Activated gamma-delta T cell treated with anti-CD3 and anti-CD28 coated beads, Interleukin-2, amount 50 U/mL, for 16 hours (primary cell): ENCODE measurements at places on chromosomes 7 and 10.

- no peak for DNase-seq
These were observed 87.1 kb downstream of the SLC16A9 start for GRCh38 chr10:59622320-59623132.

DNA sequence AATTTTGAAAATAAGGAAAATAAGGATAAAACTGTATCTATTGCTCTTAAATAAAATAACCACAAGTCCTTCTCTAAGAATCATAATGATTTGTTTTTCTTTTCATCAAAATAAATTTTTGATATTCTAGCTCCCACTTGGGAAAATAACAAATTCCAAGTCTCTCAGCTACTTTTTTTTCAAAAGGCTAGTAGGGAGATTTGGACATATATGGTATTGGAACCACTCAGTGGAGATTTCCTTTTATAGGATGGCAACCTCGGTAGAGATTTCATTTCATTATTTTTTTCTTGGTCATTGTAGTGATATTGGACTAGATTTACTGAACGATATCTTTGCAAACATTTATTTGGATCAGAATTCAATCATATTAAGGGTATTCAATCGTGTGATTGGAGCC is 69.5 kb upstream of the PRKG1 start:
- DNase-seq: no peak

- no peak for DNase-seq
These were observed 407.6 kb downstream of the GLRX3 start for GRCh38 chr10:130543794-130544193.

GRCh38 chr7:16960337-16960965 is 78.7 kb upstream of the AGR3 start:
- no peak for DNase-seq

DNA sequence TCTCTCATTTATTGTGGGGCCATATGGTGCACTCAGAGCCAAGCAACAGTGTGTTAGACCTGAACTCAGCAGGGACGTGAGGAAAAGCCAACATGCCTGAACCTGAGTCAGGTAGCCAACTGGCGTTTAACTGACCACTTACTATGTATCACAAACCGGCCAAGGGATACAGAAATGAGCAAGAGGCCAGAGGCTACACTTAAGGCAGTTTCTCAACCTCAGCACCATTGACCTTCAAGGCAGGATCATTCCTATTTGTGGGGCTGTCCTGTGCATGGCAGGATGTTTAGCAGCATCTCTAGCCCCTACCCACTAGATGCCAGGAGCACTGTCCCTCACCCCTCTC is 103.5 kb upstream of the NANOS1 start:
- DNase-seq: no peak

DNA sequence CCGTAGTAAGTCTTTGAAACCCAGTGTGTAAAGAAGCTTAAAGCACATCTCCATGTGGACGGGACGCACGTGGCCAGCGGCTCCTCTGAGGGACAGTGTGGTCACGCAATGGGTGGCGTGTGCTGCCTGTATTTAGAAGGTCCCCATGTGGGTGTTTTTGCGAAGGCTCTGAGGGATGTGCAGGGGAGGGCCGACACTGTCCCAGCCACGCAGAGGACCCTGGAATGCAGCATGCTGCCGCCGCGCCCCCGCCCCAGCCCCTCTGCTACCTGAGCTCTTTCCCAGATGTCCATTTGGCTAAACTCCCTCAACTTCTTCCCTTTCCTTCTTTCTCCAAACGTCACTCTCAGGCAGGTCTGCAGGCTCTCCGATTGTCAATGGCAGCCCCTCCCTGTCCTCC is 8.8 kb downstream of the PFKP start:
- DNase-seq: no peak

GRCh38 chr7:151346470-151346769 is 4.8 kb downstream of the NUB1 start:
- no peak for DNase-seq

DNA sequence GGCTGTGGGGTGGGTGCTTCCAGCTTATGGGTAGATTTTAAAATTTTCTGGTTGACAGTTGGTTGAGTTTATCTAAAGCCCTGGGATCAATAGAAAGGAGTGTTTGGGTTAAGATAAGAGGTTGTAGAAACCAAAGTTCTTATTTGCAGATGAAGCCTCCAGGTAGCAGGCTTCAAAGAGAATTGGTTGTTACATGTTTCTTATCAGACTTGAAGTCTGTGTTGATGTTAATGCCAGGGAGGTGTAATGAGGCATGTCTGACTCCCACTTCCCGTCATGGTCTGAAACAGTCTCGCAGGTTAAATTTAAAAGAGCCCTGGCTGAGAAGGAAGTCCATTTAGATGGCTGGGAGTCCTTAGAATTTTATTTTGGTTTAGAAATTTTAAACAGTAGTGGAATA is 165.2 kb upstream of the TMEM72 start:
- no peak for DNase-seq

GRCh38 chr7:92994901-92995300 is 122.9 kb downstream of the SAMD9 start:
- no peak for DNase-seq

DNA sequence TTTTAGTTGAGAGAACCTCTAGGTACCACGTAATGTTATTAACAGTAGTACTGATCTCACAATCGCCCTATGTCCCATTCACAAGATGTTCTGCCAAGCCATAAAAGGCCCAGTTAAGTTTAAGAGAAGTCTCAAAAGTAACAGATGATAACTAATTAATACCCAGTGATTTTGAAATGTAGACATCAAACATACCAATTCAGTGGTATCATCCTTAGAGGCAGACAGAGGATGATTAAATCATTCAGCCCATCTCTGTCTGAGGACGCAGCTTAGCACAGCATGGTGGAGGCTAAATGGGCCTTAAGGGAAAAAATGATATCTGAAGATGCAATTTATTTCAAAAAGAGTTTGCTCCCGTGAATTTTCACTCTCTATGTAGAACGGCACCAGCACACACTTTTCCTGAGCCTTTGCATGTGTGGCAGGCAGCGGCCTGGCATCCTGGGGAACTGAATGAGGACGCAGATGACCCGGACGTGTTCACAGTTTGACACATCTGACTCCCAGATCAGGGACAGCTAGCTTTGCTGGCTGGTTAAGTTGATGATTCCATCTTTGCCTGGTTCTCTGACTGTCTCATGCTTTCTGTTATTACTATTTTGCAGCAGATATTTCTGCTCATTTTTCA is 13.4 kb downstream of the EGFR start:
- DNase-seq: no peak

- DNase-seq: no peak
These were observed 376.9 kb upstream of the MYO3A start for GRCh38 chr10:25557136-25557535.

- DNase-seq: no peak
These were observed 74.5 kb downstream of the LANCL2 start for GRCh38 chr7:55439627-55440026.

GRCh38 chr7:73742753-73743641 is 4.4 kb upstream of the ABHD11 start:
- DNase-seq: no peak

DNA sequence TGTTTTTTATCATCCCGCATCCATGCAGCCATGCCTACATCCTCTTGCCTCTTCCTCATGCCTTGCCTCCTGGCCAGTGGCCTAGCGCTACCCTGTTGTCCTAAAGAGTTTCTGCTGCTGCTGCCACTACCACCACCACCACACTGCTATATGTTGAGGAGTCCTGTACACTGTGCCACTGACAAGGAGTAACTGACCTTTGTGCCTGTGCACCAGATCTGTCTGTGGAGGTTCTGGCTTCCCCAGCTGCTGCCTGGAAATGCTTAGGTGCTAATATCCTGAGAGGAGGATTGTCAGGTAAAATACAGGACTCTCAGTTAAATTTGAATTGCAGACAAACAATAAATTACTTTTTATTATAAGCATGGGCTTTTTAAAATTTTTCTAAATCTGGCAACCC is 7.0 kb upstream of the CFAP69 start:
- no peak for DNase-seq

GRCh38 chr7:52026140-52026539 is 709.5 kb upstream of the COBL start:
- no peak for DNase-seq

- DNase-seq: no peak
These were observed 1067.5 kb upstream of the C7orf33 start for GRCh38 chr7:147523056-147523455.

DNA sequence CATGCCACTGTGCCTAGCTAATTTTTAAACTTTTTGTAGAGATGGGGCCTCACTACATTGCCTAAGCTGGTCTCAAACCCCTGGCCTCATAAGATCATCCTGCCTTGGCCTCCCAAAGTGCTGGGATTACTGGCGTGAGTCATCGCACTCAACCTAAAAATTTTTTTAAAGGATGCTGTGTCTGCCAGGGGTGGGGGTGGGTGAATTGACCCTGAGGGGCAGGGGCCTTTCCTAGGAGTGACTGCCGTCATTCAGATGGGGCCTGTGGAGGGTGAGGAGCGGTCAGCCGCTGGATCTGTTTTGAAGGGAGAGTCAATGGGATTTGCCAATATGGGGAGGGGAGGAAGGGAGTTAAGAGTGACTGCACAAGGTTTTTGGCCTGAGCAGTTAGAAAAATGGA is 89.4 kb downstream of the C10orf105 start:
- no peak for DNase-seq

- DNase-seq: no peak
These were observed 1.4 kb downstream of the OTUD1 start for GRCh38 chr10:23439961-23440889.

GRCh38 chr10:102727037-102727818 is 12.8 kb downstream of the SFXN2 start:
- DNase-seq: no peak

DNA sequence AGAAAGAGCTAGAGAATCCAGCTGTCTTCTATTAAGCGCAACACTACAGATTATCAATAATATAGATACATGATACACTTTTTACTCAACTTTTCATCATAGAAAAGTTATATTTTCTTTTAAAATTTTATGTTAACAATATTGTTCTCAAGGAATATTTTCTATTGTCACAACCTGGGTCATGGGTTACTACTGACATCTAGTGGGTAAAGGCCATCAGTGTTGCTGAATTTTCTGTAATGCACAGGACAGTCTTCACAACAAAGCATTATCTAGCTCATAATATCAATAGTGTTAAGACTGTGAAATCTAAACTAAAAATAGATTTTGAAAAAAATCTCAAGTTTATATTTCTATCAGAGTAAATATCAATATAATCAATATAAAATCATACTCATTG is 209.8 kb downstream of the ZNF33B start:
- no peak for DNase-seq

- no peak for DNase-seq
These were observed 94.9 kb downstream of the GAD2 start for GRCh38 chr10:26311383-26311940.

- DNase-seq: no peak
These were observed 48.0 kb upstream of the DLG5 start for GRCh38 chr10:77974396-77975074.

- DNase-seq: no peak
These were observed 712.8 kb downstream of the PARD3 start for GRCh38 chr10:34102237-34102673.

- no peak for DNase-seq
These were observed 145.0 kb downstream of the PTPN20 start for GRCh38 chr10:47056247-47056510.

DNA sequence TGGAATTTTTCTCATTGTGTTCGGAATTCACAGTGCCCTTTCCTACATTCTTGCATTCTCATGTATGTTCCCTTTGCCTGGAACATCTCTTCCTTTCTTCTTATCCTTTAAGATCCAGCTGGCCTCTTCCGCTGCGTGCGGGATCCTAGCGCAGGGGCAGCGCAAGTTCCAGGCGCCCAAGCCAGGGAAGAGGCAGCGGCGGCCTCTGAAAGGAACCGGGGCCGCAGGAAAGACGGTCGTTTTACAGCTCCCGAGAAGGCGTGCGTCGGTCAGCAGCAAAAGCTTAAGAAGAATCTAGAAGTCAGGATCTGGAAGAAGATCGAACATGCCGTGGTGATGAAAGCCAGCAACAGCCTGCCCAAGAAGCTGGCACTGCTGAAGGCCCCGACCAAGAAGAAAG is 28.0 kb downstream of the ADRA2A start:
- no peak for DNase-seq

- DNase-seq: no peak
These were observed 150.0 kb upstream of the NEBL start for GRCh38 chr10:21047096-21047495.

DNA sequence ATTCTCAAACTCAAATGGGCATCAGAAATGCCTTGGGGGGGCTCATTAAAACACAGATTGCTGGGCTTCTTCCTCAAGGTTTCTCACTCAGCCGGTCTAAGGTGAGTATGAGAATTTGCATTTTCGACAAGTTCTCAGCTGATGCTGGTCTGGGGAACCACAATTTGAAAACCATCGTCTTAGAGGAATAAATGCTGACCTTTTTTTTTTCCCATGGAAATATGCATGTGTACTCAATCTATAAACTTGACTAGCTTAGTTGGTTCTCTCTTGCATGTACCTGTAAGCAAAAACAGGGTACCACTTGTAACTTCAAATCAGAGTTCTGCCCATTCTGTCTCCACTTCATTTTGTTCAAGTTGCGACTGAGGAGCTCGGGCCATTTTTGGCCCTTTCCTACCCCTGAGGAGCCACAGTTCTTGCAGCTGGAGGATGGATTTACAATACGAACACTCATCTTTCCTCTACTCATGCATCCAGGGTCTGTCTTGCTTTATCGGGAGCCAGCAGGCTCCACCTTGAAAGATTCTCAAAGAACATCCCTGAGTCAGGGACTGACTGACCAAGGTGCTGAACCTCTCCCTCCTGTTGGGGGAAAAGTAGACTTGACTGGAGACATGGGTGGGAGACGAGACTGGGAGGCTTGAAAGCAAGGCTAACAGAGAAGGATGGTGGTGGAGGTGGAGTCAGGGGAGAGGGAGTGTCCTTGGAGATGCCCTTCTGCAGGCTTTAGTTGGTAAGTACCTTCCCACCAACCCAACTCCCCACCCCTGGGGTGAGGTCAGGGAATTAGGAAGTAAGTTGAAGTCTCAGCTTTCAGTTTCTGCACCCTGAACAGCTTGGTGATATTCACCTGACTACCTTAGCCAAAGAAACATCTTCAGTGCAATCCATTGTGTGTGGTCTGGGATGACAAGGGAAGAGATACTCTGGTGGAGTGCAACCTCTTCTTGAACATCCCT is 3.7 kb upstream of the MAPK8 start:
- DNase-seq: no peak

- no peak for DNase-seq
These were observed 62.0 kb downstream of the VSTM4 start for GRCh38 chr10:49053053-49053997.

- DNase-seq: no peak
These were observed 41.0 kb downstream of the VWA2 start for GRCh38 chr10:114279901-114280644.

GRCh38 chr7:132544025-132544424 is 32.2 kb downstream of the PLXNA4 start:
- no peak for DNase-seq

DNA sequence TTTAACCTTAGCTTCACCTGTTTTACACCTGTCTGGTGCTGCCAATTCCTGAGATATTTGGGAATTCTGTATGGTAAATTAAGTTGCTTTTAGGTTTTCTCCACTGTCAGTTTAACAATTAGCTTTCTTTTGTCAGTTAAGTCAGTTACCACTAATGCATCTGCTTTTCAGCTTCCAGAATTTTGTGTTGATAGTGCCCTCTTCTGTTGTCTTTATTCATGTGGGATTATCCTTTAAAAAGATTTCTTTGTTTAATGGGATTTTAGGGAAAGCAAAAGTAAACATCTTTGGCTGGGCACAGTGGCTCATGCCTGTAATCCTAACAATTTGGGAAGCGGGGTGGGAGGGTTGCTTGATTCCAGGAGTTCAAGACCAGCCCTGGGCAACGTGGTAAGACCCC is 8.1 kb downstream of the TFAM start:
- DNase-seq: no peak

GRCh38 chr10:9811601-9812000 is 1206.1 kb upstream of the CELF2 start:
- DNase-seq: no peak

- DNase-seq: no peak
These were observed 54.2 kb downstream of the DIP2C start for GRCh38 chr10:635088-635861.
